PC-9 (cell line): ENCODE measurements at places on chromosomes 13 and 19.

DNA sequence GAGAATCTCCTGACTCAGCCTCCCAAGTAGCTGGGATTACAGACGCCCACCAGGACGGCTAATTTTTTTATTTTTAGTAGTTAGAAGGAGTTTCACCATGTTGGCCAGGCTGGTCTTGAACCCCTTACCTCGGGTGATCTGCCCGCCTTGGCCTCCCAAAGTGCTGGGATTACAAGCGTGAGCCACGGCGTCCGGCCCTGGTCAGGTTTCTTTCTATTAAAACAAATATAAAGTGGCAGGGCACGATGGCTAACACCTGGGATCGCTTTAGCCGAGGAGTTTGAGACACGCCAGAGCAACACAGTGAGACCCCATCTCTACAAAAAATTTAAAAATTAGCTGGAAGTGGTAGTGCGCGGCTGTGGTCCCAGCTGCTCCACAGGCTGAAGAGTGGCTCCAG is 1.5 kb upstream of the MED25 start:
- DNase-seq: no peak

DNA sequence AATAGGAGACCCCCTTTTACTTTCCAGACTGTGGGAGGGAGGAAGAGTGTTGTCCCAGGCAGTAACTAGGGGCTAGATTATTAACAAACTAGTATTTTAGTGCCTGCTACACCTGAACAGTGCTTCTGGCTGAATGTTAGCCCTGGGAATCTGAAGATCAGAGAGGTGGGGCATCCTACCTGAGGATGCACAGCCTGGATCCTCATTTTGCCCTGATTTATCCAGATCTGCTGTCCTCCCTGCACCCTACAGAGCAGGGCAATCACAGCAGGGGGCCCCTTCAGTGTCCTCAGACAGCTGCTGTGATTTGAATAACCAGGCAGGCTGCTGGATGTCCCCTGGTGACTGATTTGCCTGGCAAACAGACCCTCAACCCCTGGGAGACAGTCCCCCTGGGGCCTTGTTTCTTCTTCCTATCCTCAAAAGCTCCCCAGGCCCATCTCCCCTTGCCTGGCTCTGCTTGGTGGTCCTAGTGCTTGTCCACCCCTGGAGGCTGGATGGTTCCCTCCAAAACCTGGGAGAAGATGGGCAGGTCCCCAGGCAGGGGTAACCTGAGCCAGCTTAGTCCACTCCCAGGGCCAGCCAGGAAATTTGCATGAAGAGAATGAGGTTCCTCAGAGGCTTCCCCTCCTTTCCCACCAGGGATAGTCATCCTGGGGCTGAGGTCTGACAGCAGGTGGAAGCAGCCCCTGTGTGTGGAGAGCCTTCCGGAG is at the start of gene OVOL3:
OVOL3 (plus strand) TSS at position 657 of the 713 bp plus-strand sequence. CDS start 60 bp downstream, outside the sequence.
- no peak for DNase-seq

DNA sequence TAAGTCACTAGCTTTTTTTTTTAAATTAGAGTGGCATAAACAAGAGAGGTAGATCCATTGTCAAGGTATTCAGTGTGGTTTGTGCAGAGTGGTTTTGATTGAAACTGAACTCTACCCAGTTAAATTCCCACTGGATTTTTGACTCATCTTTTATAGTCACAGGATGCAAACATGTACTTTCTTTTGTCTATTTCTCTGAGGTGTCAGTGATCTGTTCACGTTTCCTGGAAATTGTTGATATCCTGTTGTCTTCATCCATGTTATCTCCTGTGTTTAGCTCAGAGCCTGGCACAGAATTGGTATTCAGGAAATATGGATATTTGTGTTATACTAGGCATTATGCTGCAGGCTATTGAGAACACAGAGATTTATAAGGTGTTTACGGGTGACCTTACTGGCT is 119.7 kb downstream of the PCCA start:
- no peak for DNase-seq

GRCh38 chr13:31747966-31748365 is 8.6 kb downstream of the RXFP2 start:
- DNase-seq: no peak

DNA sequence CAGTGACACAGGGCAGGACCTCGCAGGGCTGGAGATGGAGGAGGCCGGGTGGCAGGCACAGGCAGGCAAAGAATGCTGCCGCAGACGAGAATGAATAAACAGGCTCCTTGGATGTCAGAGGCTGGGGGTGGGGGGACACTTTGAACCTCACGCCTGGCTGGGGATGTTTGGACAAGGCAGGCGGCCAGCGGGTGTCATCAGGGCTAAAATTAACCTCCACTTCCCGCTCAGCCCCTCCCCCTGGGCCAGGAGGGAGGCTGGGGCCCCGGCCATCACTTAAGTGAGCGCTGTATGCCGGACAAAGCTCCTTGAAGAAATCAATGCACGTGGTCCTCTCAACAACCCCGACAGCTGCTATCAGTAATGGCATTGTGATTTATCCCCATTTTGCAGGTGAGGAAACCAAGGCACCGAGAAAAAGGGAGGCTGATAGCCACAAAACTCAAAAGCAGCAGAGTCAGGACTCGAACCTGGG is 10.3 kb upstream of the FUT5 start:
- DNase-seq: no peak
